Ovary (tissue), 10 donors: ENCODE measurements at places on chromosomes 1 and 21.

DNA sequence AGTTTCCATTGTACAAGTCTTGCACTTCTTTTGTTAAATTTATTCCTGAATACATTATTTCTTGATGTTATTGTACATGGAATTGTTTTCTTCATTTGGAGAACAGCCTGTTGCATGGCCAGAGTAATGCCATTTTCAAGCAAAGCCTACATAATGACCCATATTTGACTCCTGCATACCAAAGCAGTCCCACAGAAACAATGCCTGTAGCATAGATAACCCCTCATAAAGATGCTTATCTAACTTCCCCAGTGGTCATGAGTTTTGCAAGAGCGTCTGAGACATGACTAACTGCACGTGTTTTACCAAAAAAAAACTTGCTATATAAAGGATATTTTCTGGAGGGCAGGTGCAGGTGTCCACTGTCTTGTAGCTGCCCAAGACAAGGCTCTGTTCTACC, 30.3 kb upstream of the RLF start:
- DNase-seq = no peak

DNA sequence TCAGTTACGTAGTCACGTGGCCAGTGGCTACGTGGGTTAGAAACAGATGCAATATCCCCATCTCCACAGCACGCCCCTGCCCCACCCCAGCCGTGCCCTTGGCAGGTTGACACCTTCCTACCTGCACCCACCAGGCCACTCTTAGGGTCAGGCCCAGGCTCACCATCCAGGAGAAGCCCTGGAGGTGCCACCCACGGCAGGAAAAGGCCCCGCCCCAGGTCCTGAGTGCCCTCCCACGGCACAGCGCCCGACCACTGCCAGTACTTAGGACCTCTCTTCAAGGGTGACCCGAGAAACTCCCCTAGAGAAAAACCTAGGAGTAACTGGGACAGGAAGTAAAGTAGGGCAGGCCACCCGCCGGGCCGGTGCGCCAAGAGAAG, 1.5 kb downstream of the C1orf35 start:
- DNase-seq = no peak

GRCh38 chr1:99233446-99233845, 30.8 kb upstream of the PLPPR4 start:
- DNase-seq = no peak

DNA sequence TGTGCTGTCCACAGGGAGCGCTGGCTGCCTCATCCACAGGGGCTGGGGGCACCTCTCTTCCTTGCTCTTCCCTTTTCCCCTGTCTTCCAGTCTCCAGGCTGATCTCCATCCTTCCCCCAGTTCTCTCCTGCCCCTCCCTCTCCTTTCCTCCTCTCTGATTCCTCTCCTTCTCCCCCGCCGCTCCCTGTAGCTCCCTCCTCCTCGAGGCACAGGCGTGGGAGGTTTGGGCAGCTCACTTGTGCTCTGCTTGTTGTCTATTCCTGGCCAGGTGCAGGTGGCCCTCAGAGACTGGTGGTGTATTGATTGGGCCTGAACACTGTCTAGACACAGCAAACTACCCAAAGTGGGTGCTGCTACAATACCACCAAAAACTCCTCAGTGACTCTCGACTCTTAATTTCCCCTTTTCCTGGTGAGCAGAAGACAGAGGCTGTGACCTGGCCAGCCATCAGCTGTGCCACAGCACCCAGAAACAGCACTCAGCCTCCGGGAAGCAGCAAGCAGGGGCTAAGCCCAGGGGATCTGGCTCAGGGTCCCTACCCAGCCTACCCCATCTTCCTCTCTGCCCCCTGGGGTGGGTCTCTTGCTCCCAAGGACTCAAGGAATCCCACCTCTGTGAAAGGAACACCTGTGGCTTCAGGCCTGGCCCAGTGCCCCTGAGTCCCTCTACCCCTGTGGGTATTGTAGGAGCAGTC, 93.3 kb downstream of the DDX20 start:
- no peak for DNase-seq

DNA sequence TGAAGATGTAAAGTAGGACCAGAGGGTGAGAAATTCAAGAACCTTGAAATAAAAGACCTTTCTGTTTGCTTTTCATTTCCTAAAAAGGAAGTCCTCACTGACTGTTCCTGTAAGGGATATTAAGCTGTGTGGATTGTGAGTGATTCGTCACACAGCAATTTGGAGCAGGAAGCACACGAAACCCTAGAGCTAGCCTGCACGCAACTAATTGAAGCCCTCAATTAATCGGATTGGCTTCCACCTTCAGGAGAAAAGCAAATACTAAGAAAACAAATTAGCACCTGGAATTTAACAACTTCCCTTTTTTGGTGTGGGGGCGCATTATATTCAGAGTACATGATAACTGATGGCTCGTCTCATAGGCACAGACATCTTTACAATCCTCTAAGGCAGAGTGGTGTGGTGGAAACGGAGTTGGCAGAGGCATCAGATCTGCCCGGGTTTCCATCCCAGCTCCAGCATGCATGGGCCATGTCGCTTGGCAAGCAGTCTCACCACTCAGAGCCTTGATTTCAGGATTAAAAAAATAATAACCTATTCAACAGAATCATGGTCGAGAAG, 95.2 kb downstream of the KCNJ15 start:
- no peak for DNase-seq

DNA sequence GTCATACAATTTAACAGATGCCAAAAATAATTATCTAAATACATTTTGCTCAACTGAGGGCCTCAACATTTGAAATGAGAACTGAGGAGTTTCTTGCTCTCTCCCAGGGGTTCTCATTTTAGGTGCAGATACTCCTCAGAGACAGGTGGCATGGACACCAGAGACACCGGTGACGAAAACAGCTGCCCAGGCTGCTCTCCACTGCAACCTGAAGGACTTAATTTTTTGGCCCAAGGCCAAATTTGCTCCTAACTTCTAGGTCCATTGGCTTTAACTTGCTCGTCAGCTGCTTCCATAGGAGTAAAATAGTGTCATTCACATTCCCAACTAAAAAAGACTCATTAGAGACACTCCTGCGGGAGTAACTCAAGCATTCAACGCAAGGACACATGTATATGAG, 87.0 kb downstream of the NRIP1 start:
- DNase-seq = no peak

GRCh38 chr1:57324388-57324787, 99.5 kb downstream of the DAB1 start:
- no peak for DNase-seq

DNA sequence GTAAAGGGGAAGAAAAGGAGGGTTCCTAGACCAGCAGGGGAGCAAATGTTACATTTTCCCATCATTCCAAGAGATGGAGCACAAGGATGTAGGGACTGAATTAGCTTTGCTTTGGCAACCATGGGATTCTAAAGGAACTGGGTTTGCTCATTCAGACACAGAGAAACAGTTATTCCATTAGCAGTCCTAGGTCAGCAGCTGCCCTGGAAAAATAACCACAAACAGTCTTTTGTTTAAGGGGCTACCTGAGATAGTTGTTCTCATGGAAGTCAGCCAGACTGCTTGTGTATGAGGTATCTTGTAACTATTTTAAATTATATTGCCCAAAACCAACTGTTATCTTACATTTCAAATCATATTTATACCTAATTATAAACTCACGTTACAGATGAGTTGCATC, 58.4 kb upstream of the VCAM1 start:
- no peak for DNase-seq

DNA sequence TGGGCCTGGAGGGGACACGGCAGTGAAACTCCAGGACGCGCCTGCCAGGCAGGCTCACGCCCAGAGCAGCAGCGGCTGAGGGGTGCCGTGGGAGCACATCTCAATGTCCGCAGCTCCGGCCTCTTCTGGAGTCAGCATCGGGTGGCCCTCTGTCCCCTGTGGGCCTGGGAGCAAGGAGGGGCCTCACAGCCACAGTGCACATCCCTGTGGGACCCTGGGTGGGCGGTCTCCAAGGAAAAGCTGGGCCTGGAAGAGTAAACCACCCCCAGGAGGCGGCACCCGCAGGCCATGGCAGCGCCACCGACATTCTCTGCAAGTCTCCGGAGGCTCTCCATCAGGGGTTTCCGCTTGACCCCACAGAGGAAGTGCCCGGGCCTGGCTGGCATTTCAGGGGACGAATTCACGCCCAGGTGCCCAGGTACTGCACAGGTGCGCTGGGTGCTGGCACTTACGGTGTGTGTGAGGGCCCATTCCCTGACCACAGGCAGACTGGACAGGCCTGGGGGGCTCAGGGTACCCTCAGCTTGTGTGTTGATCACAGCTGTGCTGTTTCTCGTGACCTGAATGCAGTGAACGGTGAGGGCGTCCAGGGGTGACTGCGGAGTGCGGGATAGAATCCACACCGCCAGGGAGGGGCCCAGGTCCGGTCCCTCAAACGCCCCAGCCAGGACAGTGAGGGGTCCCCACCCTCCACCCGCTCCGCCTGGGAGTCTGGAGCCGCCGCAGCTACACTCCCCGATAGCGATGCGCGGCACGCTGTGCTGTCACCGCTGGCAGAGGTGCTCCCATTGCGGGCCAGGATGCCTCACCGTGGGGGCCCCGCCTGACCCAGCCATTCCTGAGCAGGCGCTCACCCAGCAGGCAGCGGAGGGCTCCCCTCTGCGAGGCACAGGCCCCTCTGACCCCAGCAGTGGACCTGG, 16.6 kb upstream of the RNF223 start:
- no peak for DNase-seq

GRCh38 chr1:109481646-109482045, 2.1 kb upstream of the ATXN7L2 start:
- DNase-seq = no peak

- DNase-seq = no peak
Measured at GRCh38 chr1:178916448-178917174, 45.7 kb upstream of the ANGPTL1 start.

DNA sequence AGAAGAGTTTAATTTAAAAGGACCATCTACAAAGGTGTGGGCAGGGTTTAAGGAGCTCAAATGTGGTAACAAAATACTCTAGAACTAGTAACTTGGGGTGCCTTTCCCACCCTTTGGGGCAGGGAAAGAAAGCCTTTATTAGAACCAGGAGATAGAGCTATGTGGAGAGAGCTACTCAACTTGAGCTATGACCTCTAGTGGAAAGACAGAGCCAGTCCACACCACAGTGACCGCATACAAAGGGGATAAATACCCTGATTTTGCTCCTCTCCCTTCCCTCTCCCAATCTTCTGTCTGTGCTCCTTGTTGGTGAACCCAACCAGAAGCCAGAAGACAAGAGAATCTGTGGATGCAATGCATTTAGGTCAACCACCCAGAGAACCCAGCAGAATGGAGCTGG, 54.4 kb upstream of the JAK1 start:
- no peak for DNase-seq

DNA sequence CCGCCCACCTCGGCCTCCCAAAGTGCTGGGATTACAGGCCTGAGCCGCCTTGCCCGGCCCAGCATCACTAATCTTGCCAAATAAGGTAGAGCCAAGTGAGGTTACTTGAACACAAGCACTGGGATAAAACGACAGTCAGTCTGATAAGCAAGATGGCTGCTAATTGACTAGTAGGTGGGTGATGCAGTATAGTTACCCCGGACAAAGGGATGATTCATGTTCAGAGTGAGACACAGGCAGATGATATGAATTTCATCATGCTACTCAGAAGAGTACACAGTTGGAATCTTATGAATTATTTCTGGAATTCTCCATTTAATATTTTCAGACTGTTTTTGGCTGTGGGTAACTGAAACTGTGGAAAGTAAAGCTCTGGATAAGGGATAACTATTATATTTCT, 178.4 kb downstream of the USP25 start:
- no peak for DNase-seq

DNA sequence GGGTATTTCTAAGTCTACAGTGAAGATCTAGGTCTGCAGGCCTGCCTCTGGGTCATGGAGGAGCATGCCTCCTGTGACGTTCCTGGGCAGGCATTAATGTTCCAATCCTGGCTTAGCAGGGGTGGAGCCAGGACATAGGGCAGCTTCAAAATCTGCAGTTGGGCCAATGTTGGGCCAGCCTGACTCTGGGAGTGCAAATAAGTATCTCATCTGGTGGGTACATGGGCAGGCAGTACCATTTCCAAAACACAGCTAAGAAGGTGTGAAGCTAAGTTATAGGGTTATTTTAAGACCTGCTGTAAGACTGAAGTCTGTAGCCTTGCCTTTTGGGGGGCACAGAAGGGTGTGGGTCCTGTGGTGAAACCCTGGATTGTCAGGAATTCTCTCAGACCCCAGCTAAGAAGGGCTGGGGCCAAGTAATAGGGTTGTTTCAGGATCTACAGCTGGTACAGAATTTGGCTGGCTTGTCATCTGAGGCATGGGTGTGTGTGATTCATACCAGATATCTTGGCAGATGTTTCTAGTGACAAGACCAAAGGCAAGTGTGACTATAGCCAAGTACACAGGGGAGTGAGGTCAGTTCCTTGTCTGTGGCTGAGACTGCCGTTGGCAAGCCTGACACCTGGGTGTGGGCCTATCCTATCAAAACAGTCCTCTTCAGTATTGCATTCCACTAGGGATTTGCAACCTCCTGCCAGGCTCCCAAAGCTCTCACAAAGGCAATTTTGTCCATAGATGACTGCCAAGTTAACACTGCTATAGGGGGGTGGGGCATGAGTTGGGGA, 468.7 kb upstream of the B3GALT2 start:
- DNase-seq = no peak

DNA sequence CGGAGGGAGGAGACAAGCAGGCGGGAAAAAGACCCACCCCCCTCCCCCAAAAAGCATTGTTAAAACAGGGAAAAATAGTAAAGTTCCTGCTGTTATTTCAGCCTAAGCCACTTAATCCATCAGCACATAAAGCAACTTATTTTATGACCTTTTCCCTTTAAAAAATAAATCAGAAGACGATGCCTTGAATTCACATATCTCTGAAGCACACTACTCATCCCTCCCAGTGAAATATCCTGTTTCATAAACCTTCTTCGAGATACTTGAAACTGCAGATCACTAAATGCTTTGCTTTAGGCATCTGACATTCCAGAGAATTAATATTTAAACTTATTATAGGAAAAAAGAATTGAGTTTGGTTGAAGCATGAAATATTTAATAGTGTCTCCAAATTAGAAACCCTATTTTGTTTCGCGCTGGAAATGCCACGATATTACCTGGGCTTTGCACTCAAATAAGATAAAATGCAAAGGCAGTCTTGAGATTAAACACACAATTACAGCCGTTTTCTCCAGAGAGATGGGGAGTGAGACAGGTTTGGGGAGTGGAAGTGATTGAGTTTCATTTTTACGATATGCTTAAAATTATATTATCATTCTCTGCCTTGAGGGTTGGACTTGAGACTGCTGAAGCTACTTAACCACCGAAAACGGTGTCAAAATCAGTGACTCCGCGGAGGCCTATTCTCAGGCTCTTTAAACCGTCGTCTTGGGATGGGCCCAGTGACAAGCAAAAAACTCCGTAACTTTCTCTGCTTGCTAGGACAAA, 9.3 kb downstream of the GLIS1 start:
- no peak for DNase-seq

DNA sequence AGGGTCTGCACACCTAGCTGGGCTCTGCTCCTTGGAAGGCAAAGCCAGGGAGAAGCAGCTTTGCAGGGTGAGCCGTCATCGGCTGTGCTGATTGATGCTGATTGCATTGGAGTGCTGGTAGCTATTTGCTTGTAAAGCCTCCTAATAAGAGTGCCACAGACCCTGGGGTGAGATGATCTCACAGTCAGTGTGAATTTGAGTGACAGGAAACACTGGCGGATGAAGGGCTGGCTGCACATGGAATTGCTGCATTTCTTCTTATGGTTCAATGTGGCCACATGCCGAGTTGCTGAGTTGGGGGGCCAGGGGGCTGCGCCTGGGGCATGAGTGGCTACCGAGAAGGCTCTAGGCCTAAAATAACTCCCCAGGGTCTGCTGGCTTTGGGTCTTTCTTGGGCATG, 138.2 kb upstream of the CACNA1E start:
- DNase-seq = no peak
